ENCODE measurements at places on chromosomes 4 and X. TPM values are rescaled to one million over a fixed set of nuclear protein-coding genes. Genes with fewer than 3 reads are reported as not detected.

LEF1 gene
- total RNA-seq = 0.62 TPM

TMEM255A gene
- 0.63 TPM for total RNA-seq

PFKFB1 gene
- total RNA-seq = not detected

MAGEA12 gene
- total RNA-seq = not detected

SHROOM4 gene
- total RNA-seq = 11.1 TPM

TKTL2 gene
- not detected for total RNA-seq

LDB2 gene
- 45.4 TPM for total RNA-seq

GAGE1 gene
- total RNA-seq = not detected

ZNF81 gene
- 6.2 TPM for total RNA-seq
